Activated CD8-positive, alpha-beta memory T cell treated with anti-CD3 and anti-CD28 coated beads for 4 hours (primary cell): ENCODE measurements at places on chromosomes 7 and 10.

DNA sequence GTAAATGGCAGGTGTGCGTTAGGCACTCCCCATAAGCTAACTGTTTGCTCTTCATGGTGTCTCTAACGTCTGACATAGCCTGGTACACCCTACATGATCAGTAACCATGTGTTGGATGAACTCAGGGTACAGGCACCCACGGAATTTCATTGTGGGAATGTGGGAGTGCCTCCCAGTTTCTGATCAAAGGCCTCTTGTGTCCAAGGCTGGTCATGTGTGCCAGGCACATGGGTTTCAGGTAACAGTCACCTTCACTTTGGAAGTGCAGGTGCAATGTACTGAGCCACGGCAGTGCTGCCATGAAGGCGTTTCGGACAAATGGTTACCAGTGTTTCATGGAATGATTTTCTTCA is 298.3 kb downstream of the DNAJB6 start:
- no peak for DNase-seq

DNA sequence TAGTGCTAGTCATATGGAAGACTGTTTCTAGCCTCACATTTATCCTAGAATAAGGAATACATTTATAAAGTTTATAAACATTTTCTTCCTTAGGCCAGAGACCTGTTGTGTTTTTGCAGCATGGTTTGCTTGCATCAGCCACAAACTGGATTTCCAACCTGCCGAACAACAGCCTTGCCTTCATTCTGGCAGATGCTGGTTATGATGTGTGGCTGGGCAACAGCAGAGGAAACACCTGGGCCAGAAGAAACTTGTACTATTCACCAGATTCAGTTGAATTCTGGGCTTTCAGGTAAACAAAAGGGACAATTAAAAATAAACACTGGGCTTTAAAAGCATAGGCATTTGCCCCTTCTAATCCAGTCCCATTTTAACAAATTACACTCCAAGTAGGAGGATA is 4.2 kb downstream of the LIPF start:
- DNase-seq, result no peak

DNA sequence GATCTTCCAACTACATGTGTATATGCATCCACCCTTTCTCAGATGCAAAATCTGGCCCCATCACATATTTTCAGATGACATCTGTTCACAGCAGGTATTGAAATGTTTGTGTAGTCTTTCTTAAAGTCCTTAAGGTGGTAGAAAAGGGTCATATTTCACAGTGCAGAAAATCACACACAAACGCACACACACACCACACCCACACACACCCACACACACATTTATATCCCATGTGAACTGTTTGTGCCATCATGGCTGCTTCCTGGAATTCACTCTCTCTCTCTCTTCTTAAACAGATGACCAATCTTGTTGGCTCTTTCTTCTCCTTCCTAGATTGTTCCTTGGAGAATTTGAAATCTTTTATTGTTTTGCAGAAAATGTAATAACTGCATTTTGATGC is 663.0 kb upstream of the GRM3 start:
- DNase-seq, result no peak

DNA sequence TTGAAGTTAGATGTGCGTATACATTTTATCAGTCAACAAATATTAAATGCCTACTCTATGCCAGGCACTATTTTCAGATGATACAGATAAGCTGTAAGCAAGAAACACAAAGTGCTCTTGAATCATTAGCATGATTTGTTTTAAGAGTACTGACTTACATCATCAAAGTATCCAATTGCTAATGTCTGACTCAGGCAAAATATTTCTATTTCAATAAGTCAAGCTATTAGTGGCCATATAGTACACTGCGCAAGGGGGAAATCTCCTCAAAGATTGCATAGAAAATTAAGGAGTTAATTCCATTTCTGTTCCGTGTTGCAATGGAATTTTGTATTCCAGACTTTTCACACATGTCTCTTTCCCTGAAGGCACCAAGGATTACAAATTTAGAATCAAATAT is 46.1 kb upstream of the DNAJC1 start:
- DNase-seq, result no peak

GRCh38 chr10:30013757-30014156 is 45.6 kb downstream of the JCAD start:
- DNase-seq, result no peak

GRCh38 chr7:55120501-55121198 is 101.8 kb downstream of the EGFR start:
- DNase-seq, result no peak
